ENCODE measurements at places on chromosomes 2 and 18.

- no peak for DNase-seq
Observed at GRCh38 chr2:238449909-238450417, 23.2 kb downstream of the ASB1 start.

- DNase-seq, result no peak
Observed at GRCh38 chr2:230898016-230898712, 26.9 kb downstream of the GPR55 start.

GRCh38 chr2:29012211-29012681, 31.1 kb downstream of the TOGARAM2 start:
- DNase-seq, result no peak

DNA sequence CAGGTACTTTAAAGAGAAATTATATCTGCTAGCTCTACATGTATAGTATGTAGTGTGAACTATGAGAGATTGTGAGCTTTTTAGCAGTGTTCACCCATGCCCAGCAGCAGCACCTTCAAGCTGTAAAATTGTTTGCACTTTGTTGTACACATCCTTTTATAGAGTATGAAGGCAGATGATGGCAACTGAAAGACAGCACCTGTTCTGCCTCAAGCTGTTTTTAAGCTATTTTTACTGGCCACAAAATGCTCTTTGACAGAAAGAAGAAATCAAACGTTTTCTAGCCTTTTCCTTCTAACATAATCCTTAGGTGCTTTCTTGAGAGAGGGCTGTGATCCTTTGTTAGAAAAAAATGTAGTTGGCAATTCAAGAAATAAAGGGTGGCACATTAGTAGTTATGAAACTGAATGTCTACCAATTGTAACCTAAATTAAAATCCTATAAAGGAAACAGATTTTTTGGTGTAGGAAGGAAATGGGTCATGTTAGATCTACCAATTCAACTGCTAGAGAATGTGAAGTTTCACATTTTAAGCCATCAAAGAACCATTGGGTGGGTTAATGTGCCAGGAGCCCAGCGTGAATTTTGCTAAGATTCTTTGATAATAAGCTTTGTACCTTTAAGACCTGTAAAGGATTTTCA, 59.5 kb downstream of the R3HDM1 start:
- no peak for DNase-seq

GRCh38 chr18:79962835-79963657, 1.4 kb upstream of the HSBP1L1 start:
- DNase-seq, result no peak

DNA sequence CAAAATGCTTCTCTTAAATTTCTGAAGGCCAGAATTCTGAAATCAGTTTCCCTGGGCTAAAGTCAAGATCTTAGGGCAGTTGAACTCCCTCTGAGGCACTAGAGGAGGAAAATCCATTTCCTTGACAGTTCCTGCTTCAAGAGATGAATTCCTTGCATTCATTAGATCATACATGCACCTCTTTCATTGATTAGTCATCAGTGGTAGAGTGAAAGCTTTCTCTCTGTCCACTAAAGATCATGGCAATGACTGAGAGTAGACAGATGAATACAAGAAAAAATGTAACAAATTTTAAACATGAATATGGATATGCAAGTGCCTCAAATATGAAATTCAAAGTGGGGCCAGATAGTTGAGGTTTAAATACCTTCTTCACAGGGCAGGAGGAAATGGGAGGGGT, 693.4 kb upstream of the TMEFF2 start:
- DNase-seq, result no peak

DNA sequence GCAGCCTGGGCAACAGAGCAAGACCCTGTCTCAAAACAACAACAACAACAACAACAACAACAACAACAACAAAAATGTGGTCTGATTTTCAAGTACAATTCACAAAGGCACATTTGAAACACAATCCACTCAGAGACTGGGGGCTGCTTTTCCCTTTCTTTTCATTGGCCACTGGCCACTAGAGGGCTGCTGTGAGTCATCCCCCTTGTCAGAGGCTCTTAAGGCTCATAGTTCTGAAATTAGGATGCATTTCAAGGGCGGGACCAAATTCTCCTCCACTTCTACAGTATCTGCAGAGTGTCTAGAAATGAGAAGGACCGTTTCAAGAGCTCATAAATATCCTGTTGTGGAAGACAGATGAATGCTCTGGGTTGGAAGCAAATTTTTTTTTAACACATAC, 285.4 kb downstream of the NRXN1 start:
- DNase-seq, result peak; percentile 18

- no peak for DNase-seq
Observed at GRCh38 chr18:79353267-79353666, 42.5 kb upstream of the NFATC1 start.

DNA sequence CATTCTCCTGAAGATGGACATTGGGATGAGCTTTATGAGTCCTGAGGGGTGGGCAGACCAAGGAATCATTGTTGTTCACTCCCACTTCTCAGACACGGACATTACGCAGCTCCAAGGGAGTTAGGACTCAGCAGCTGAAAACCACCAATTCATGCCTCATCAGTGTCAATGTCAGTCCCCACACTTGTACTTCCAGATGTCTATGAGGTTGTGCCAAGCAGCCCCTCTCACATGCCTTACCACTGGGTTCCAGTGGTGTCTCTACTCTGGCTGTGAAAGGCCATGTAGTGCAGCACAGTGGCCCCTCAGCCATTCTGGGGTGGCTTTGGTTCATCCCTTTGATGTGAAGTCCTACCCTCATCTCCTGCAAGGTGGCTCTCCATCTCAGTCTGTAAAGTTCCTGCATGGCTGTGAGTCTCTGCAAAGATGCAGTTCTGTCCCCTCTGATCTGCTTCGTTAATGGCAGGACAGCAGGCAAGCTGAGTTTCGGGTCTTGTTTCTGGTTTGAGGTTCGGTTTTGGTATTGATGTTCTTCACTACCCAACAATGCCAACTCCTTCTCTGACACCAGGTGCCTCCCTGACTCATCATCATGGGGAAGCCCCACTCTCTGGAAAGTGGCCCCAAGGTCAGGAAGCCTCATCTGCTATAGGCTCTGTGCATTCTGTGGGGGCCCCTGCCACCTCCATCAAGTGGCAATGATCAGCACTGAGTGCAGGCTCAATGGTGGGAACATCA, 14.0 kb upstream of the COL6A3 start:
- no peak for DNase-seq

GRCh38 chr2:27095745-27096651, 9.4 kb downstream of the KHK start:
- DNase-seq, result peak; percentile 90

DNA sequence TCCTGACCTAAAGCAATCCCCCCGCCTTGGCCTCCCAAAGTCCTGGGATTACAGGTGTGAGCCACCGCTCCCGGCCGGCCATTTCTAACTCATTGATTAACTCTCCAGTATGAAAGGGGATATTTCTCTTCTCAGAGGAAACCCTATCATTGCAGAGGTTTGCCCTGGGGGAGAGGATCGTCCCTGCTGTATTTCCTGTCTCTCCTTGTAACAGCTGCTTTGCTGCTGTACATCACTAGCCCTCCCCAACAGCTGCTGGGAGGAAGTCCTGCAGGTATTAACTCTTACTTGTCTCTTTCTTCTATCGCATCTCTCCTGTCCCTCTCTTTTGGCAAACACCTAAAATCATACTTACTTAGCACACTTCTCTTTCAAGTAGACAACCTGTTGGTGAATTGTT, 219.0 kb upstream of the DSEL start:
- no peak for DNase-seq

DNA sequence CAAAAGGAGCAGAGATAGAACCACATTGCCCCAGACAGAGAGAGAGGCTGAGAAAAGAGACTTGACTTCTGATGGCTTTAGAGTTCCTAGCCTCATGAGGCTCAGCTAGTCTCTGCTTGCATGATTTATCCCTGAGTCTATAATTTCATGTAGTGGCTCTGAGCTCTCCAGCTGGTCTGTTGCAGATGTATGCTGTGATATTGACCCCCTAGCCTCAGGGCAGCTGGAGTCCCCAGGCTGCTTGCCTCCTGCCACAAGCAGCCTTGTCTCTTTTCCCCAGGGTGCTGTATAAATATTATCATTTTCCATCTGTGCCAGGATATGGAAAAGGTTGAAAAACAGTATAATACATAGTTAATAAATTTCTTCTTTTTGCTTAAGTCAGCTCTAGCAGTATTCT, 467.6 kb upstream of the CWC22 start:
- DNase-seq, result no peak

- DNase-seq, result no peak
Observed at GRCh38 chr2:3535467-3535793, 16.1 kb upstream of the ADI1 start.

- no peak for DNase-seq
Observed at GRCh38 chr2:79447463-79447862, 65.4 kb upstream of the CTNNA2 start.

- no peak for DNase-seq
Observed at GRCh38 chr18:31828613-31829012, 67.9 kb upstream of the SLC25A52 start.

GRCh38 chr18:55629133-55629532, 41.1 kb upstream of the TCF4 start:
- DNase-seq, result no peak

- no peak for DNase-seq
Observed at GRCh38 chr2:191929288-191929687, 82.4 kb upstream of the CAVIN2 start.

DNA sequence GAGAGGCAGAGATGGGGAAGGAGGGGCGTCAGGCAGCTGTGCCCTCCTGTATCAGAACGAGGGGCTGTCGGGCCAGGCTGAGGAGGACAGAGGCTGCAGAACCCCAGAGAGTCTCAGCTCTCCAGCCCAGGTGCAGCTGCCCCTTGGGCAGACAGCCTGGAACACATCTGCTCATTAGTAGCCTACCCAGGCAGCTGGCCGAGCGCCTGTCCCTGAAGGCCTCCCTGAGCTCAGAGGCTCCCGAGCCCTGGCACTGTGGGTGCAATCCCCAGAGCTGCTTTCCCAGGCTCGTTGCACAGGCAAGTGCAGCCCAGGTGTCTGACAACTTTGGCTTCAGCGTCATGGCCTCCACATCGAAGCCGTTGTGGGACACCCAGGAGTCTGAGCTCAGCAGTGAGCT, 13.1 kb upstream of the TMEM185B start:
- DNase-seq, result no peak

- no peak for DNase-seq
Observed at GRCh38 chr18:3411854-3412268, 38.1 kb upstream of the TGIF1 start.

GRCh38 chr2:182245963-182246362, 180.9 kb downstream of the PDE1A start:
- no peak for DNase-seq

GRCh38 chr18:75034937-75035336, 174.0 kb downstream of the PTGR3 start:
- no peak for DNase-seq

DNA sequence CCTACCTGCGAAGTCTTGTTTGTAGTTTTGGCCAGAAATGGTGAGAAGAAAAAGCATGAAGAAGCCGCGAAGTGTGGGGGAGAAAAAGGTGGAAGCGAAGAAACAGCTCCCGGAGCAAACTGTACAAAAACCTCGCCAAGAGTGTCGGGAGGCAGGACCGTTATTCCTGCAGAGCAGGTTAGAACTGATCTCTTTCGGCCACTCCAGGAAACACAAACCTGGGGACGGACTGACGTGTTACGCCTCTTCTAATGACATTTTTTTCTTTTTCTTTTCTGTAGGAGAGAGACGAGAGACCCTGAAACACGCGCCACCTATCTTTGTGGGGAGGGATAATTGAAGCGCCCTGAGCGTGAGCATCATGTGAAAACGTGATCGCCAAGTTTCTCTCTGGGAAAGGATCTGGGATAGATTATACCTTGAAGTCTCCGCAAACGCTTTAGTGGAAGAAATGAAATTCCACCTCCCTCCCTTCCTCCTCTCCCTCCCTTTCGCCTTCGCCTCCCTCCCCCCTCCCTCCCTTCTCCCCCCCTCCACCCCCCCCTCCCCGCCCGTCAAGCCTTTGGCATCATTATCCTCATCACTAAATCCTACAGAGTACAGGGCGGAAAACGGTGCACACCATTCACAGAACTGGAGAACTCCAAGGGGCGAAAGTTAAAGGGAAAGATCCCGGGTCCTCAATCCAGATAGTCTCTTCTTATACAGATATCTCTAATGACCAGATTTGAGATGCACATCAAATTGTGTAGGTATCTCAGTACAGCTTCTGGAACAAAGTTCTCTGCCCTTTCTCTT, at the start of gene ZEB2:
Gene ZEB2 (minus strand): TSS at position 186 of the 798 bp plus-strand sequence. CDS start 2,769 bp downstream, outside the sequence.
- peak; percentile 82 for DNase-seq

GRCh38 chr2:52112141-52112540, 1080.2 kb upstream of the NRXN1 start:
- DNase-seq, result no peak

GRCh38 chr2:220279840-220280239, 652.4 kb downstream of the SLC4A3 start:
- no peak for DNase-seq

- no peak for DNase-seq
Observed at GRCh38 chr2:228938629-228939028, 332.5 kb downstream of the PID1 start.

- no peak for DNase-seq
Observed at GRCh38 chr2:135818937-135819610, 17.9 kb downstream of the LCT start.

- no peak for DNase-seq
Observed at GRCh38 chr2:84441036-84441435, 18.0 kb downstream of the SUCLG1 start.

- no peak for DNase-seq
Observed at GRCh38 chr18:8052237-8052701, 485.2 kb downstream of the PTPRM start.

- no peak for DNase-seq
Observed at GRCh38 chr18:63999871-64000270, 30.0 kb downstream of the SERPINB8 start.

GRCh38 chr2:238561230-238561629, 134.5 kb downstream of the ASB1 start:
- DNase-seq, result no peak

DNA sequence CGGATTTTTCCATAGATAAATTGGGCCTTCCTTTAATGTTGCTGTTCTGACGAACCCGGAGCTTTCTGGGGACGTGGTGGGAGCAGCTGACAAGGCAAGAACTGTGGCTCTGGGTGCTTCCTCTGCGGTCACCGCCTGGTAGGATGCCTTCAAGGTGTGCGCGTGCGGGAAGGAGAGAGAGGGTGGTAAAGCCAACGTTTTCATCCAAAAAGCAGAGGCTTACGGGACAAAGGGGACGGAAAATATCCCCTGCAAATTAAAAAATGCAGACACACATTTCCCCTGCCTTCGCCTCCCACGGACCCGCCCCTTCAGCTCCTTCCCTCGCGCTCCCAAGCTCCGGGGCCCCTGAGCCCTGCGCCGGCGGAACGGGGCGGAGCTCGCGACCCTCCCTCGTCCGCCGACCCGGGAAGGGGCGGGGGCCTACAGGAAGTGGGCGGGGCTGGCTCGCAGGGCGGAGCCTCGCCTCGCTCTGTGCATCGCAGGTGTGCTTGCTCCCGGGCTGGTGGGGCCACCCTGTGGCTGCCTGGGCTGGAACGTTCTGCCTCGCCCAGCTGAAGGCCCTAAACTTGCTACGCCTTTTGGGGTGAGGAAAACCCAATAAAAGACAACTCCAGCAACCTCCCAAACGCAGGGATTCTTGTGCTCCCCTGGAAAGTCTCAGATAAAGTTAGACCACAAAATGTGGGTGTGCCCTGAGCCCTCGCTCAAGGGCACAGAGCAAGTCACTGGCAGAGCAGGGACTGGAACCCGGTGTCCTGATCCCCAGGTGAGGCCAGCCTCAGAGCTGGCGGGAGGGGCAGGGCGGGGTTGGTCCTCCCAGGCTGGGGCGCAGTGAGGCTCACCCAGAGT, 25.4 kb upstream of the SLC66A3 start:
- DNase-seq, result no peak

All from NCI-H1694 (cell line).